ENCODE measurements at places on chromosomes 6 and 20. TPM values are rescaled to one million over a fixed set of nuclear protein-coding genes. Genes with fewer than 3 reads are reported as not detected.

SCGN gene
- 30.7 TPM for total RNA-seq

MTFR2 gene
- total RNA-seq, result 0.25 TPM

ZC2HC1B gene
- total RNA-seq, result not detected

APCDD1L gene
- total RNA-seq, result not detected

PNPLA1 gene
- 0.25 TPM for total RNA-seq

KCNQ2 gene
- 136 TPM for total RNA-seq
